ENCODE measurements at places on chromosomes 16 and 17.

DNA sequence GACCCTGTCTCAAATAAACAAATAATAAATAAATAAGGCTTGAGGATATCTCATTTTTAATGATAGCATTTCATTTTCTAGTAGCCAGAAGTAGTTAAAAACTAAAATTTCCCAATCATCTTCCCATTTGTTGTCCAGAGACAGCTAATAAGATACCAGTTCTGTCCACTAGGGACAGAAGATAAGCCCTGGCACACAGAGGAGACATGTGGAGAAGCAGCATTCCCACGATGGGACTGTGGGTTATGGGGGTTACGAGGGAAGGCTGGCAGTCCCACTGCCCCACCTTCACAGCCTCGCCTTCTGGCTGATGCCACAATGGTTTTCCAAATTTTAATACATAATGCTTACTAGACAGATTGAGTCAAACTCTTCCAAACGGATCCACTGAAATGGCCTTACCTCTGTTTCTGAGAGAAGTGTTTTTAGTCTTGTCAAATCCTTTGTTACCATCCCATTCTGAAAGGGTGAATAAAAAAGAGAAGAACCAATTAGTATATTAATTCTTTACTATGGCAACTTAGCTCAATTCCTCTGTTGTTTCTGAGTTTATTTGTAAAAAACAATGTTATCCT lies 44.2 kb downstream of the HELZ start:
- no peak overlapping the region for H3K27ac ChIP-seq
- H3K4me1 ChIP-seq, result no peaks in the 10 kb centered on the region
- H3K27me3 ChIP-seq, result no peaks in the 10 kb centered on the region
- no peak overlapping the region for H3K4me3 ChIP-seq
- no peaks in the 10 kb centered on the region for H3K36me3 ChIP-seq
- no peak for DNase-seq

GRCh38 chr16:14658063-14658462 lies 25.3 kb downstream of the BFAR start:
- H3K27ac ChIP-seq, result no peak overlapping the region
- DNase-seq, result no peak
- H3K4me1 ChIP-seq, result no peaks in the 10 kb centered on the region
- no peaks in the 10 kb centered on the region for H3K27me3 ChIP-seq

DNA sequence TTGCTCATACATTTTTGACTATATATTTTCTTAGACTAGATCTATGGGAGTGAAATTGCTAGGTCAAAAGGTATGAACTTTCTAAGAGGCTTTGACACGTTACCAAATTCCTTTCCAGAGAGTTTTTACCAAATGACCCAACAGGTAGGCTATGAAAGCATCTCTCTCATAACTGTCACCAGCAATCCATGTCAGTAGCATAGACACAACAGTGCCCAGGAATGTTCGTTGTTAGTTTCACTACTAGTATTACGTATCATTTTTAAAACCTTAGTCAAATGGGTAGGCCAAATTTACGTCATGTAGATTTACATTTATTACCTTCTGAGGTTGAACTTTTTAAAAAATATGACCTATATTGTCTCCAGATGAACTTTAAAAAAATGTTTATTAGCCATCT lies 66.8 kb downstream of the MARCHF10 start:
- no peaks in the 10 kb centered on the region for H3K36me3 ChIP-seq
- no peaks in the 10 kb centered on the region for H3K27me3 ChIP-seq
- H3K27ac ChIP-seq, result no peak overlapping the region
- no peak overlapping the region for H3K4me3 ChIP-seq
- H3K4me1 ChIP-seq, result no peaks in the 10 kb centered on the region
- DNase-seq, result no peak

DNA sequence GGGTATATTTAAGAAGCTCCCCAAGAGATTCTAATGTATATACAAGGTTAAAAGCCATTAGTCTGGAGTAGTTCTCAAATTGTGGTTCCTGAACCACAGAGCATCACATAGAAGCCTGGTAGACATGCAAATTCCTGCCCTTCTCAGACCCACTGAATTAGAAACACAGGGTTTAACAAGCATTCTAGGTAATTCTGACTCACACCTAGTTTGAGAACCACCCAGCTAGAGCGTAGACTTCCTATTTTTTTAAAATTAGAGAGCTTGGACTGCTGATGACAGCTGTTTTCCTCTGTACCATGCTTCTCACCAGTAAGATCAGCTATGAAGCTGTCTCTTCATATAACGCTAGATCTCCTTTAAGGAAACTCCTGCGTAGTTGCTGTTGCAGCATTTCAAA lies 50.6 kb downstream of the HS3ST3B1 start:
- peaks cover 3% of the 10 kb centered on the region for H3K4me1 ChIP-seq
- H3K4me3 ChIP-seq, result no peak overlapping the region
- DNase-seq, result no peak
- no peaks in the 10 kb centered on the region for H3K27me3 ChIP-seq

GRCh38 chr17:74968361-74968780 lies 4.2 kb downstream of the HID1 start:
- H3K4me3 ChIP-seq, result no peak overlapping the region
- DNase-seq, result no peak
- H3K36me3 ChIP-seq, result no peaks in the 10 kb centered on the region
- no peak overlapping the region for H3K27ac ChIP-seq
- H3K27me3 ChIP-seq, result peaks cover 13% of the 10 kb centered on the region

DNA sequence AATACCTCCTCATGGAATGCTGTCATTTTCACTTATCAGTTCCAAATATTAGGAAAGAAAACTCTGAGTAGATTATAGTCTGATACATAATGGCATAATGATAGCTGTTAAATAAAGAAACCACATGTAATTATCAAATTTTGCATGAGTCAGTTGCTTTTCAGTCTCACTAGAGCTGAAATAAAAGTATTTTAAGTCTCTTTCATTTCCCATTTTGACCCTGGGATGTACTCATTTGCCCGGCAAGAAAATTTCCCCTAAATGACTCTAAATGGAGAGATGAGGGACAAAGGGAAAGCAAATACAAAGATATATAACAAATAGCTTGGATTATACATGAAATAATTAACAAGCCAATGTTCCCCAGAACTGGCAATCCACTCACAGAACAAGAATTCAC lies 47.9 kb upstream of the CPHXL start:
- H3K36me3 ChIP-seq, result no peaks in the 10 kb centered on the region
- H3K4me3 ChIP-seq, result no peak overlapping the region
- no peak for DNase-seq
- no peaks in the 10 kb centered on the region for H3K27me3 ChIP-seq
- no peaks in the 10 kb centered on the region for H3K4me1 ChIP-seq
- H3K27ac ChIP-seq, result no peak overlapping the region

GRCh38 chr16:2523801-2524231 lies 3.6 kb downstream of the AMDHD2 start:
- H3K27ac ChIP-seq, result no peak overlapping the region
- no peak overlapping the region for H3K4me3 ChIP-seq
- DNase-seq, result no peak
- 0 out of 2 replicates have a peak, but pooled peaks cover 1% of the 10 kb centered on the region for H3K4me1 ChIP-seq
- peaks cover 18% of the 10 kb centered on the region for H3K36me3 ChIP-seq

GRCh38 chr17:8019166-8019565 lies 16.8 kb downstream of the GUCY2D start:
- no peaks in the 10 kb centered on the region for H3K36me3 ChIP-seq
- DNase-seq, result no peak
- peaks cover 5% of the 10 kb centered on the region for H3K4me1 ChIP-seq
- H3K27me3 ChIP-seq, result no peaks in the 10 kb centered on the region
- no peak overlapping the region for H3K27ac ChIP-seq
